ENCODE measurements at places on chromosomes 6 and 20.
A peak's percentile ranks its signal among the peaks of the same experiment; 100 is the strongest.

DNA sequence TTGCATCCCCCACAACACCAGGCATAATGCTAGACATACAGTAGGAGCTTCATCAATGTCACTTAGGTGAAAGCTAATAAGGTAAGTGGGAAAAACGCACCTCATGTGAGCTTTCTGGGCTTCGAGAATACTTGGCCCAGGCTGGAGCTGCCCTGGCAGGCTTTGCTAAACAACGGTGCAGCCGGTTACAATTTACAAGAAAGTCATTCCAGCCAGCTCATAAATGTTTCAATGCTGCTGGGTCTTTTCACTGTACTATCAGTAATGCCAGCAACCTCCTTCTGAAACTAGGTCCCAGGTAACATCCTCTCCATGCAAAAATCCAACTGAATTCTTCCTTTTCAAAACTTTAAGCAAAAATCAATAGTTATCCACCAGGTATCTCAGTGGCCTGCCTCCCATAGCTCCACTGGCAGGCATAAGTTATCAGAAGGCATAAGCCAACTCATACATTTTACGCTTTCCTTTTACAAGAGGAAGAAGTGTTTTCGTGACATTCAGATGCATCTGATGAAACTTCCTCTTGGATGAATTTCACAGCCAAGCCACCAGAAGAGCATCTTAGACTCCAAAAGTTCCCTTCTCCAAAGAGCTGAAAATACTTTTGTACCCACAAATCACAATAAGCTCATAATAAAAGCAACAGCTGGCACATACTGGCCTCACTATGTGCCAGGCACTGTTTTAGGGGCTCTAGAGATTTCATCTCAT lies 56.3 kb downstream of the RTN4IP1 start:
- DNase-seq, result no peak

- no peak for DNase-seq
These were observed 28.0 kb downstream of the TMC2 start for GRCh38 chr20:2564406-2564805.

DNA sequence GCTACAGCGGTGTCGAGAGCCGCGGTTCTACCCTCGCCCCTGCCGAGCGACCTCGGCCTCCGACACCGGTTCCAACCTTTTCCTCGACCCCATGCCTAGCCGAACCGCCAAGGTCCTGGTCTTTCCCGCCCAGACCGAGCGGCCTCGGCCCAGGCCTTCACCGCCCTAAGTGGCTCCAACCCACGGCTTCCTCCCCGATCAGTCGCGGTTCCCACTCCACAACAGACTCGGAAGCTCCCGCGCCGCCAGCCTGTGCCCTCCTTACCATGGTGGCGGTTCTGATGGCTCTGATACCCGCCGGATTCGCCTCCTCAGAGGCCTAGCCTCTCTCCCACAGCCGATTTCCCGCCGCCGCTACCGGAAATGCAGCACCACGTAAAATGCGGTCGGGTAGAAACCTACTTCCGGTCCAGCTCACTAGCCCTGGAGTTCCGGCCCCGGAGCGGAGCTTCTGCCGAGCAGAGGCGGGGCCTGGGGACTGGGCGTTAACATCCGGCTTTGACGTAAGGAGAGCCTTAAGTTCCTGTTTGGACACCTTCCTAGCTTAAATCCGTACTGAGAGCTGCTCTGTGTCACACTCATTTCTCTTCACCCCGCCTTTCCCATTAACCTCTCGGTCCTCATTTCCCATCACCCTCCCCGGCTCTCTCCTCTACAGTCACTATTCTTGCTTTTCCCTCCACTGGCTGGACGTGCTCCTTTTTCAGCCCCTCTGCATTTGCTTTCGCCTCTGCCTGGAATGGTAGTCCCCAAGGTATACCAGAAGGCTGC lies at the start of gene SNRPB:
Gene SNRPB, minus strand, starts transcription at position 367 of the 771 bp plus-strand sequence. Its CDS starts 99 bp downstream, at position 268.
- DNase-seq, result peak; percentile 98

DNA sequence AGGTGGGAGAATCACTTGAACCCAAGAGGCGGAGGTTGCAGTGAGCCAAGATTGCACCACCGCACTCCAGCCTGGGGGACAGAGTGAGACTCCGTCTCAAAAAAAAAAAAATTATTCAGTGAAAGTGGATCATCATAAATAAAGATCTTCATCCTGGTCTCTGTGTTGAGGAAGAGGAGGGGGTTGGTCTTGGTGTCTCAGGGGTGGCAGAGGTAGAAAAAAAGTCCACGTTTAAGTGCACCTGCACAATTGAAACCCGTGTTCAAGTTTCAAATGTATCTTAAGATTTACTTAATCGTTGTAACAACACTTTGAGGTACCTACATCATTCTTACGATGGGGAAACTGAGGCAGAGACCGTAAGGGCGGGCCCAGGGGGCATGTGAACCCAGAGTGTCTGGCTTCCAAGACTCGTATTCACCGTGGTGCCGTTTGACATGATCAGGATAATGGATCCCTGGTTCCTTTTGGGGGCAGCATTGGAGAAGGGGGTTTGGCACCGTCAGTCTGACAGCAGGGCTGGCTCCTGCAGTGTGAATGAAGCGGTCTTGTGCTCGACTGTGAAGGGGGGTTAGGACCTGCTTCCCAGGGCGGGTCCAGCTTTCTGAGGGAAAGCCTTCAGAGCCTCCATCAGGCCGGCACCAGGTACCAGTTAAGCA lies 32.9 kb upstream of the ID1 start:
- peak; percentile 18 for DNase-seq

DNA sequence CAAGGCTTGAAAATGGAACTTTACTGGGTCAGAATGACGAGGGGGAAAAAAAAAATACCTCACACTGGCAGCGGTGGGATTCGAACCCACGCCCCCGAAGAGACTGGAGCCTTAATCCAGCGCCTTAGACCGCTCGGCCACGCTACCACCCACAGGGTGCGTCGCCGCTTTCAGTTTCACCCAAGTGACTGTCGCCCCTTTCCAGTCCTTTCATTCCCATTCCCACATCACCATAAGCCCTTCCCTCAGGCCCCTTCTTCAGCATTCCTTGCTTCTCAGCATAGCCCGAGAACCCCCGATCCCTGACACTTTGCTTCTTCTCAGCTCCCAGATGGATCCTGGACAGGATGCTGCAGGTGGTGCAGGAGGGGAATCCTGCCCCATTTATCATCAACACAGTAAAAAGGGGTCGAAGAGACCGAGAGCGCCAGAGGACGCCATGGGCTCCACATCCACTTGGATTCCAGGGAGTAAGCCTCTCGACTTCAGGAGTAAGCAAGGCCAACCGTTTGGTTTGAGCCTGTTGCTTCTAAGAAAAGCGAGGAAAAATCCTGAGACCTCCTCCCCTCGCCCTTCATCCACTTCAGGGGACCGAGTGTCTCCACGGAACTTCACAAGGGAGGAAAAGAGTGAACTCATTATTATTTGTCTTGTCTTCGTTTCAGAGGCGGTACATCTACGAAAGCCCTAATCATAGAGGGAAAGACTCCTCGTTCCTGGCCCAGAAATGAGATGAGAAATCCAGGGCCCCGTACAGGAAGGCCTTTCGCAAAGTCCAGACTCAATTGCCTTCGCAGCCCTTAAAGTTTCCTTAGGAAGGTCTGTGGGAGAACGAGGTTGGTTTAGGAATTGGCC lies 20.0 kb upstream of the TRIM27 start:
- peak; percentile 81 for DNase-seq

GRCh38 chr6:33967966-33968724 lies 164.3 kb upstream of the MLN start:
- DNase-seq, result no peak

GRCh38 chr6:14542670-14543366 lies 425.2 kb downstream of the CD83 start:
- peak; percentile 82 for DNase-seq

DNA sequence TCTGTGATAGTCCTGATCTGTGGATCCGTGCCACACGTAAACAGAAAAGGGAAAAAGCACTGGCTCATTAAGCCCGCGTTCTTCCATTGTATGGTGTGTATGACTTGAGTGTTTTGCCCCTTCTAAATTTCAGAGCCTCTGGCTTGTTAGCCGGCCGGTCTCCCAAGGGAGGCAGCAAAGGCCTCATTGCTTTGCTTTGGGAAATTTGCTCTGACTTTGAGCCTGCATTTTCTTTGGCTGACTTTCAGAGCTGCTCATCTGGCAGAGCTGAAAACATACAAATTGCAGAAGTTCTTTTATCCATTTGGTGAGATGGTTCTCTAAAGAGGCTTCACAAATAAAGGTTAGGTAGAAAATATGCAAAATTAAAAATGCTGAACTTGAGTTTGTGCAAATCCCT lies 123.0 kb downstream of the UTRN start:
- no peak for DNase-seq

DNA sequence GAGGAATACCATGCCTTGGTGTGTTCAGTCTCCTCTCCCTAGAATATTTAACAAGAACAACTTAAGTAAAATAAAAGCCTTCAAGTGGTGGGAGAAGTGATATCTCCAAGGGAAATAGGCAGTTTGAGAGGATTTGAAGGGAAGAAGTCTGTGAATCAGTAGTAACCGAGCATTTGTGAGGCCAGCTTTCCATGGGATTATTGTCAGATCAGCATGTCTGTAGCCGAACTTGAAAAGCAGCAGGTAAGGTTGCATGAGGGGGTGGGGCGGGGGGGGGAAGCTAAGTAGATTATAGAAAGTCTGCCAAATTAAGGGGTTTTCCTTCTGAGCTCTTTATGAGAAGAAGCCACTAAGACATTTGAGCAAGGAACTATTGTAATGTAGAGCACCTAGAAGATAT lies 92.6 kb downstream of the GRIK2 start:
- no peak for DNase-seq
